Activated T-helper 1 cell treated with anti-CD3 and anti-CD28 coated beads, Interleukin-12 subunit alpha, Interleukin-12 subunit beta, Interleukin-2, Interleukin-4 antibody, amounts not matched to agents 30 ng/mL and 10 ng/mL and 1 ng/mL, durations not matched to agents 14 hours and 24 hours and 36 hours (primary cell): ENCODE measurements at places on chromosomes 7 and 10.

DNA sequence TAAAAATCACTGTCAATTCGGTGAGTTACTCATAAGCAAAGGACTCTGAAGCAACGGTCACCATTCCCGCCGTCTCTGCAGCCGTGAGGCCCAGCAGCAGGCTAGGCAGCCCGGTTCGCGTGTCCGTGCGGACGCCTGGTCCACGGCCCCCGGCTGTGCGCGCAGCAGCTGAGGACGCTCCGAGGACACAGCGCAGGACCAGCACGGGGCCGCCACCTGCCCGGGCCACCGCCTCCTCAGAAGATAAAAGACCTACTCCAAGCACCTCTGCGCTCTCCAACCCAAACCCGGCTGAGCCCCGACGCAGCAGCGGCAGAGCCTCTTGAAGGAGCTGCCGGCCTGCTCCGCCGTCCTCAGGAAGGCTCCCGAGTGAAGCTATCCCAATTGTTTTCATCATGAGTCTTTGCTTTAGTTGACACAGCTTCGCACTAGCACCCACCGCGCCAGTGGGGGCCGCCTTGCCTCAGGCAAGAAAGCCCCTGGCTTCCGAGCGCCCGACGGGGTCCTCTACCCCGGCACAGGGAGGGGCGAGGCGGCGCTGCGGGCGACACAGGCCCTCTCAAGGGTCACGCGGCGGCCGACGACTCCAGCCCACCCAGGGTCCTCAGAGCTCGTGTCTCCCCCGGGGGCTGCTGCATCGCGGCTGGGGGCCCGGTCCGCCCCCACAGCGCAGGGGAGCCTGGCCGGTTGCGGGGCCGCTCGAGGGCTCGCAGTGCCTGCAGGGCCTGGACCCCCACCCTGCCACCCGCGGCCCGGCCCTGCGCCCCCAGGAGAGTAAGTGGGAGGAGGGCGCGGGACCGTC, 16.9 kb upstream of the GPR146 start:
- no peaks in the 10 kb centered on the region for H3K27me3 ChIP-seq
- H3K27ac ChIP-seq = no peak overlapping the region
- DNase-seq = no peak

DNA sequence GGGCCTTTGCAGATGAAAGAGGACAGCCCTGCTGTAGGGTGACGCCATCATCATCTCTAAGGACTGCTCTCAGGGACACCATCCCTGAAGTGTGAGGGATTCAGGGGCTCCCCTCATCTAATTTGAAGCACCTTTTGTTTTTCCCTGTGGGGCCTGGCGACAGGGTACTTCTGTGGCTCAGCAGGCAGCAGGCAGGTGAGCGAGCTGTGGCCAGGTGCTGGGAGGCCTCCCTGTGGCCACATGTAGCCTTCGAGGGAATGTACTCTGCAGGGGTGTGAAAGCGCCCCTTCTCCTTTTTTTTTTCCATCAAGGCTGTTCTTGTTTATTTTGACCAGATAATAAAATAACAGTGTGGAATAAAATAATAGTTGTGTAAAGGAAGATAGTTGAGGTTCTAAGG, 118.2 kb upstream of the DPP6 start:
- H3K36me3 ChIP-seq = no peaks in the 10 kb centered on the region
- H3K4me1 ChIP-seq = no peaks in the 10 kb centered on the region
- H3K4me3 ChIP-seq = no peak overlapping the region

DNA sequence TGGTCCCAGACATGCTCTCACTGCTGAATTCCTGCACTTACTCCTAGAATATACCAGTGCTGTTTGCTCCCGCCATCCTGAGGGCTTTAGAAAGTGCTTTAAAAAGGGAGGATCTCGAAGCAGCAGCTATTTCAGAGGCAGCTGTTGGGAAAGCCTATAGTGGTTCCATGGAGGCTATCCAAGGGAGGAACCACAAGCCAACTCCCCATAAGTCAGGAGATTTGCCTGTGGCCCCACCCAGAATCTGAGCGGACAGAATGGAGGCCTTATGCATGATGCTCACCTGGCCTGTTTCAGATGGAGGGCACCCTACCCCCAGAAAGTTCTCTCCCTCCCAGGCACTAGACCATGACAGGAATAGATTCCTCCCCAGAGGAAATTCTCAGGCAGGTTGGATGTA, 2.3 kb upstream of the KCNIP2 start:
- no peak for DNase-seq
- H3K4me3 ChIP-seq = no peak overlapping the region
- H3K27ac ChIP-seq = no peak overlapping the region

- H3K27me3 ChIP-seq = no peaks in the 10 kb centered on the region
- peaks cover 16% of the 10 kb centered on the region for H3K36me3 ChIP-seq
- H3K4me1 ChIP-seq = no peaks in the 10 kb centered on the region
- no peak overlapping the region for H3K4me3 ChIP-seq
Measured at GRCh38 chr7:108497082-108497725, 28.7 kb downstream of the PNPLA8 start.

GRCh38 chr7:41097501-41097900, 605.4 kb downstream of the INHBA start:
- no peaks in the 10 kb centered on the region for H3K27me3 ChIP-seq
- no peaks in the 10 kb centered on the region for H3K4me1 ChIP-seq
- no peak overlapping the region for H3K4me3 ChIP-seq
- no peak overlapping the region for H3K27ac ChIP-seq
- no peak for DNase-seq
- no peaks in the 10 kb centered on the region for H3K36me3 ChIP-seq

GRCh38 chr10:34739915-34740314, 75.2 kb downstream of the PARD3 start:
- H3K4me3 ChIP-seq = no peak overlapping the region
- no peaks in the 10 kb centered on the region for H3K36me3 ChIP-seq
- H3K27me3 ChIP-seq = peaks cover 7% of the 10 kb centered on the region
- no peaks in the 10 kb centered on the region for H3K4me1 ChIP-seq
- no peak overlapping the region for H3K27ac ChIP-seq

- no peak overlapping the region for H3K27ac ChIP-seq
- no peak for DNase-seq
- H3K27me3 ChIP-seq = peaks cover 40% of the 10 kb centered on the region
- H3K4me1 ChIP-seq = peaks cover 14% of the 10 kb centered on the region
- no peaks in the 10 kb centered on the region for H3K36me3 ChIP-seq
- H3K4me3 ChIP-seq = no peak overlapping the region
Measured at GRCh38 chr10:33327751-33328150, 6.7 kb downstream of the NRP1 start.

DNA sequence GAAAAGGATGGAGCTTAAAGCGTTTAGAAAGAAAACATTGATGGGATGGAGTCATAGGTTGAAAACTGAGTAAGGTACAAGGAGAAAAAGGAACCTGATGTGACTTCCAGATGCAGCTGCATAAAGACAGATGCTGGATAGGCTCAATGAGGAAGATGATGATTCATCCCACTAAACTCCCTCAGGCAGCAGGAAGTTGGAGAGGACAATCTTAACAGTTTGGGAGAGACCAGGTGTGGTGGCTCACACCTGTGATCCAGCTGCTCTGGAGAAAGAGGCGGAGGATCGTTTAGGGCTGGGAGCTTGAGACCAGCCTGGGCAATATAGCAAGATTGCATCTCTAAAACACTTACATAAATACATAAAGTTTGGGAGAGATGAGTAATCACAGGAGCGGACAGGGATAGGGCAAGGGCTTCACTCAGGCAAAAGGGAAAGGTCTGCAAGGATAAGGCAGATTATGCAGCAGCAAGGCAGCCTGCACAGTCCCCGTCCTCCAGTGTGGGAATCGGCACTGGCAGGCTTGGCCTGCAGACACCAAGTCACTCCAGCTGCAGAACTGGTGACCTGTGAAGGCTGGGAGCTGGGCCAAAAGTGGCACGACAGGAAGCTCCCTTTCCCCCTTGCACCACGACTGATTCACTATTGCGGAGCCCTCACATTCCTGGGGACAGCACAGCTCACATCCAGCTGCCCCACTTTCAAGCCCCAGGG, 438.5 kb downstream of the GRID1 start:
- H3K27ac ChIP-seq = no peak overlapping the region
- H3K4me1 ChIP-seq = no peaks in the 10 kb centered on the region
- no peak overlapping the region for H3K4me3 ChIP-seq
- DNase-seq = no peak
- no peaks in the 10 kb centered on the region for H3K36me3 ChIP-seq

- H3K36me3 ChIP-seq = peaks cover 33% of the 10 kb centered on the region
- no peak overlapping the region for H3K27ac ChIP-seq
- no peak for DNase-seq
- H3K4me1 ChIP-seq = peaks cover 46% of the 10 kb centered on the region
- no peaks in the 10 kb centered on the region for H3K27me3 ChIP-seq
Measured at GRCh38 chr7:37081436-37081835, 357.1 kb upstream of the AOAH start.

DNA sequence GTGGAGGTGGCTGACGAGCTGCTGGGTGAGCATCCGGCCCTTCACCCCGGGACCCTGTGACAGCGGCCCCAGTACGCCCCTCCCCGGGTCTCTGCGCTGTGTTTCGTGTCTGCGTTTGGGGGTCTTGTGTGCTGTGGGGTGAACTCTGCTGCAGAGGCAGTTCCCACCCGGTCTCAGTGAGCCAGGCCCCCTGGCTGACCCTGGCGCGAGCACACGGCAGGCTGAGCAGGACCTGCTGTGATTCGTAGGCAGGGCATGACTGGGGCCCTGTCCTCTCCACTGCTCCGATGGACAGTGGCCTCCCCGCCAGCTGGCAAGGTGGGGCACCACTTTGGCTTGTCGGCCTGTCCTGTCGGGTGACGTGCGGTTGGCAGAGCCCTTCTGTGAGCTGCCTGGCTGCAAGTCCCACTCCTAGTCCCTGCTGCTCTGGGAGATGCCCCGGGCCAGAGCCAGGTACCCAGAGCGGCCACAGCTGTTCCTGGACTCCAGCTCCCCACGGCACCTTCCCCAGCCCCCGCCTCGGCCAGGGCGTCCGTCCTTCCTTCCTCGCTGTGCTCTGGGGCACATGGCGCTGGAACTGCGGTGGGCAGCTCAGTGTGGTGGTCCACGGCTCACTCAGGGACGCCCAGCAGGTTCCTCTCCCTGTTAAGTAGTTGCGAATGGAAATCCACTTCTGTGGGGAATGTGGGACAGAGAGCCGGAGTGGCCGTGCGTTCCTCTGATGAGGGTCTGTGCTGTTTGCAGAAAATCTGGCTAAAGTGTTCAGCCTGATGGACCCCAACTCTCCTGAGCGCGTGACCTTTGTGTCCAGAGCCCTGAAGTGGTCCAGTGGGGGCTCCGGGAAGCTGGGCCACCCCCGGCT, 10.5 kb downstream of the GET4 start:
- no peak overlapping the region for H3K27ac ChIP-seq
- no peak overlapping the region for H3K4me3 ChIP-seq
- peaks cover 19% of the 10 kb centered on the region for H3K36me3 ChIP-seq
- no peaks in the 10 kb centered on the region for H3K27me3 ChIP-seq

DNA sequence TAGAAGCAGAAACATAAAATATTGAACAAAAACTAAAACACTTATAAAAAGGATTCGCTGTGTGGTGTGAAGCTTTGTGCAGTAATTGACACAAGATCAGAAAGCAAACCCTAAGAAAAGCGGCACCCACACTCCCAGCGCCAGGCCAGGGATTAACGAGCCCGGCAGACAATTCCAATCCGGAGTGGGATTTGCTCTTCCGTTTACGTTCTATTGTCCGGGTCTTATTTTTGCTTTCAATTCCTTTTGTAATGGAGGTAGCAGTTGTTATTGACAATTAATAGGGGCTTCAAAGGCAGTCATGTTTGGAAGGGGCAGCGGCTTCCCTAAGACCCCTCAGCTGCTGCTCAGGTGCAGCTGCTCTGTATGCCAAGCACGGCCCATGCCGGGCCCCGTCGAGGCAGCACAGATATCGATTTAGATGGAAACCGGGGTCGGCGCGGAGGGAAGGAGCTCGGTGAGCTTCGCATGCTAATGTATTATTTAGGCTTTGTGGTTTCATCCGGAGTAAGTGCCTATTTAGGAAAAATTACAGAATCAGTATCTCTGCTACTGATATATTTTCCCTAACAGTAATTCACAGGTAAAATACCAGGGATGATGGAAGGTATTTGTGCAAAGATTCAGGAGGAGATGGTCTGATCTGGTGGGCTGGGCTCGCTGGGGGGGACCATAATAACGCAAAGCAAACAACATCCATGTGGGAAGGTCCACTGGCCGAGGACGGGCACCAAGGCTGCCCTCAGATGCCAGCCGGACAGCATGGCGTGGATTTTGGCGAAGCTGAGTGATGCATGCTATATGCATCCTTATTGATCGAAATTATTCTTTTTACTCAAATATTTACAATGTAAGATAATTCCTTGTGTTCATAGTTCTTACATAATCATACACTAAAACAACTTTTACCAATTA, 561.7 kb downstream of the PTPRN2 start:
- H3K4me3 ChIP-seq = no peak overlapping the region
- DNase-seq = no peak
- H3K4me1 ChIP-seq = no peaks in the 10 kb centered on the region
- H3K27me3 ChIP-seq = peaks cover 1% of the 10 kb centered on the region
